ENCODE measurements at places on chromosomes 3 and 15. TPM values are rescaled to one million over a fixed set of nuclear protein-coding genes. Genes with fewer than 3 reads are reported as not detected.
A peak's percentile ranks its signal among the peaks of the same experiment; 100 is the strongest.

DNA sequence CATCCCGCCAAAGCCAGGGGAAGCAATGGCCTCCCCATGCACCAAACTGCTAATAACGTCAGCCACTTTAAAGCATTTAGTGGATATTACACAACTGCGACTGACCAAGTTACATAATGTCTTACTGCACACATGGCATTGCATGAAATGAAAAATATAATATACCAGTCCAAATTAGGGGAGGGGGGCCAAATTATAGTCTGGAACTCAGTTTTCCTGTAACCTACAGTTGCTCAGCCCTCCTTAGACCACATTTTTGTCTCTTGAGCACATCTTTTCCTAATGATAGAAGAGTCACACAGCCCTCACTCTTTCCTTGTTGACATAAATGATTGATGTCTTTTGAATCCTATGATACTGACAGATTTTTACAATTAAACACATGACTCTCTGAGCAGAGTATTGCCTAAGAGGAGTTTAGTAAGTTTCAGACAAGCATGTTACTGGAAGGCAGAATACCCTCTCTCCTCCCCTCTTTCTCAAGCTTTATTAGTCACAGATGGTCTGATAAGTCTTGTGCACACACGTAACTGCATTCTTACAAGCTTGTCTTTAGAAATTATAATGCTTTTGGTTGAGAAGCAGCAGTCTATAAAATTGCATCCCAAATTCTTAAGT is 1.1 kb upstream of the PLD1 start:
- peak overlapping the region; percentile 46 for H3K4me3 ChIP-seq
- no peaks in the 10 kb centered on the region for H3K36me3 ChIP-seq
- H3K4me1 ChIP-seq = peaks cover 43% of the 10 kb centered on the region
- DNase-seq = no peak

GRCh38 chr3:187120326-187120725 is 19.0 kb downstream of the RPL39L start:
- H3K4me1 ChIP-seq = peaks cover 13% of the 10 kb centered on the region
- H3K27me3 ChIP-seq = no peaks in the 10 kb centered on the region
- DNase-seq = no peak
- H3K4me3 ChIP-seq = no peak overlapping the region

GRCh38 chr15:92158426-92158825 is 235.3 kb upstream of the ST8SIA2 start:
- H3K4me3 ChIP-seq = no peak overlapping the region
- DNase-seq = no peak
- H3K36me3 ChIP-seq = peaks cover 5% of the 10 kb centered on the region
- H3K27me3 ChIP-seq = no peaks in the 10 kb centered on the region
- H3K27ac ChIP-seq = no peak overlapping the region

Gene LRTM1
- not detected for total RNA-seq

DNA sequence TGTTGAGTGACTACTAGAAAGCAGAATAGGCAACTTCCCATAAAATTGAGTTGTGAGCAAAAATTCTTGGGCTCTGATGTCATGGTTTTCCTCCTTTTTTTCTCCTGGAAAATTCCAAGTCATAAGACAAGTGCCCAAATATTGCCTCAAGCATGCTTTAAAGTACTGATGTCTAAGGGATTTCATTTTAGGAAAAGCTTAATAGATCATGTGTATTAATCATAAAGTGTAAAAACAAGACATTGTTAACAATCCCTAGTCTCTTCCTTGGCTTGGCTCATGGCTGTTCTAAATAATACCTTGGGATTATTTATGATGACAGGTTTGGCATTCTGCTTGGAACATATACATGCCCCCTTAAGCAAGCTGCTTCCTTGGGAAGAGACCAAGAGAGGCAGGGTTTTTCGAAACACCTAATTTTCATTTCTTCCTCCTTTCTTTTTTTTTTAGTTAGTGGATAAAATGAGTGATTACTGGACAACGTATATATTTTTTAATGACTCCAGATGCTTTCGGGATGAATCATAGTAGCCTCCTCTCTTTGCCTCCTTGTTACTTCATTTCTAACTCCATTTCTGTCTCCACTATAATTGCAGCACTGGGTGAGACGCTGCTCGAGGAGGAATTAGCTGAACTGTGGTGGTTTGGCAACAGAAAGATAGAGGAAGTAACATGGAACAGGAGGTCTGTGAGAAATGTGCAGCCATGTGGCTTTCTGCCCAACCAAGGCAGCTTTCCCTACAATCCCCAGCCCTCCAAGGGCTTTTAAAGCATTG is 104.9 kb downstream of the TPRG1 start:
- no peak overlapping the region for H3K4me3 ChIP-seq
- peak overlapping the region; percentile 44 for H3K27ac ChIP-seq
- peaks cover 18% of the 10 kb centered on the region for H3K36me3 ChIP-seq
- no peaks in the 10 kb centered on the region for H3K27me3 ChIP-seq
- no peak for DNase-seq

Gene ACTR8
- 59.0 TPM for total RNA-seq

- no peak overlapping the region for H3K4me3 ChIP-seq
- no peaks in the 10 kb centered on the region for H3K36me3 ChIP-seq
- no peak overlapping the region for H3K27ac ChIP-seq
- no peak for DNase-seq
These were observed 317.1 kb upstream of the COL8A1 start for GRCh38 chr3:99321261-99321660.

DNA sequence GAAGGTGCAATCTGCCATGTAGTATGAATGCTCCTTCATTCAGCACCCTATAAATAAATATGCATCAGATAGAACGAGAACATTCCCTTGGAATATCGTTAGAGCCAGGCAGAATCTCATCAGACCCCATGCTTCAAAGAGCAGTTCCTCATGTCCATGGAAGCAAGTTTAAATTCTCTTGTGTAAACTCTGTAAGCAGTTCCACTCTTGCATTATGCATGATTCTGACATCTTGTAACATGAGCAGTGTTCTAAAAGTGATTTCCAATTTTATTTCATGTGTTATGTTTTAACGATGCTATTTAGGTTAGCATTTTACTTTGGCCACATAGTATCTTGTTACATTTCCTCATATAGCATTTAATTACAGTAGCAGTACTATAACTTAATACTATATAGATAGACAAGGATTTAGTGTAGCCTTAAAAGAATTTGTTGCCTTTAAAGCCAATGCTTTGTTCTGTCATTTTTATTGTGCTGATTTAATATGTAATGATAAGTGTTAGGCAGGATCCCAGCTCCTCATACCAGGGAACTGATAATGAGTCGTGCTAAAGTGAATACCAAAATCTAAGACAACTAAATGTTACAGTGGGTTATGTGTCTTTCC is 161.2 kb upstream of the NECTIN3 start:
- DNase-seq = no peak
- H3K4me3 ChIP-seq = no peak overlapping the region
- no peak overlapping the region for H3K27ac ChIP-seq
- no peaks in the 10 kb centered on the region for H3K4me1 ChIP-seq
- no peaks in the 10 kb centered on the region for H3K36me3 ChIP-seq
- H3K27me3 ChIP-seq = no peaks in the 10 kb centered on the region

Gene ISLR2
- total RNA-seq = not detected

- H3K27me3 ChIP-seq = no peaks in the 10 kb centered on the region
- DNase-seq = no peak
- H3K27ac ChIP-seq = peak within 1 kb of the TSS; percentile 76
- H3K36me3 ChIP-seq = peaks cover 22% of the 10 kb centered on the region
These were observed at the start of gene TLR9 for GRCh38 chr3:52225452-52226228. Gene TLR9 (minus strand): TSS chr3:52225645. CDS start chr3:52225529, 116 bp downstream.

GRCh38 chr3:165206454-165207266 is 10.5 kb upstream of the SLITRK3 start:
- peaks cover 2% of the 10 kb centered on the region for H3K27me3 ChIP-seq
- peak overlapping the region; percentile 53 for H3K4me3 ChIP-seq
- no peak for DNase-seq
- H3K36me3 ChIP-seq = no peaks in the 10 kb centered on the region
- no peak overlapping the region for H3K27ac ChIP-seq

GRCh38 chr3:41881233-41881821 is 80.6 kb downstream of the ULK4 start:
- no peaks in the 10 kb centered on the region for H3K36me3 ChIP-seq
- H3K27me3 ChIP-seq = no peaks in the 10 kb centered on the region
- no peak overlapping the region for H3K27ac ChIP-seq

Gene ST3GAL6
- total RNA-seq = 0.44 TPM

DNA sequence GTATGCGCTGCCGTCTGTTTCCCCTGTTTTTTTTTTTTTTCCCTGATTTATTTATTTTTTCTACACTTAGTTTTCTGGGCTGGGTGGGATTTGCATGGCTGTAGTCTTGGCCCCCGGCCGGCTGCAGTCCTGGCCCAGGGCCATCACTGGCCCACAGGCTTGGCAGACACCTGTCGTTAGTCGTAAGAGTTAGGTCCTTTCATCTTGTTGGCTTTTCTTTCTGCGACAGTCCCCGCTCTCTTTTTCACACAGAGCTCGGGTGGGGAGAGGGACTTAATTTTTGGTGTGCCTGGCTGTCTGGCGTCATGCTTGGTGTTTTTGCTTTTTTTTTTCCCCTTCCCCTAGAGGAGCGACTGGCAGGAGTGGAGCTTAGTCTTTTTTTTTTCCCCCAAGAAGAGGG is 183.4 kb downstream of the KLF13 start:
- peaks cover 22% of the 10 kb centered on the region for H3K4me1 ChIP-seq
- H3K27me3 ChIP-seq = peaks cover 7% of the 10 kb centered on the region
- H3K27ac ChIP-seq = no peak overlapping the region
- no peaks in the 10 kb centered on the region for H3K36me3 ChIP-seq
- no peak for DNase-seq

DNA sequence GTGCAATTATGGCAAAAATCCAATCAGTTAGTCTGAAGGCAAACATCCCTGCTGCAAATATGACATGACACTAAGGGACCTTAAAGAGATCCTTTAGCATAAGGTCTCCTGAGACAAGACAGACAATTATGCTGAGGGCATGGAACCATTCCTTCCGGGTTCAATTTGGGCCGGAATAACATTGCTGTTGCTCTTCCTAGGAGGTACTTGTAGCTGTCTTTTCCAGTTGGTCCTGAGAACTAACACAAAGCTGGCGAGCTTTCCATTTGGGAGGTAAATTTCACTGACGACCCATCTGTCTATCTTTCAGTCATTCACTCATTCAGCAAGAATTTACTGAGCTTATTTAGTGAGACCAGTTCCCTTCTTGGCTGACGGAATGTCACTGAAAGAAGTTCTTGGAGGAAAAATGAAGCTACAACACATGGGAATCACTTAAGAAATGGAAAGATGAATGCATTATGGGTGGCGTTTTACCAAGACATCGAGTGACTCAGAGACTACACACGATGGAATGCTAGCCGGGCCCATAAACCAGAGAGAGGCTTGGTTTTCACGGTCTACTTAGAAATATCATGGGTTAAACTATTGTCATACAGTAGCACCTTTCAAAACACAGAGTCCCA is 215.5 kb downstream of the PDZRN3 start:
- no peaks in the 10 kb centered on the region for H3K27me3 ChIP-seq
- no peak overlapping the region for H3K27ac ChIP-seq
- H3K4me1 ChIP-seq = no peaks in the 10 kb centered on the region
- DNase-seq = no peak
- no peaks in the 10 kb centered on the region for H3K36me3 ChIP-seq

- DNase-seq = no peak
- H3K4me3 ChIP-seq = peak overlapping the region; percentile 22
- H3K4me1 ChIP-seq = peaks cover 63% of the 10 kb centered on the region
- no peaks in the 10 kb centered on the region for H3K36me3 ChIP-seq
- H3K27me3 ChIP-seq = no peaks in the 10 kb centered on the region
These were observed 198.5 kb downstream of the FOXP1 start for GRCh38 chr3:71384837-71385716.

GRCh38 chr15:39336926-39337325 is 244.0 kb upstream of the THBS1 start:
- H3K36me3 ChIP-seq = no peaks in the 10 kb centered on the region
- no peaks in the 10 kb centered on the region for H3K4me1 ChIP-seq
- peaks cover 5% of the 10 kb centered on the region for H3K27me3 ChIP-seq
- no peak overlapping the region for H3K27ac ChIP-seq
- no peak overlapping the region for H3K4me3 ChIP-seq

Gene TRAT1
- 17.7 TPM for total RNA-seq

- no peaks in the 10 kb centered on the region for H3K27me3 ChIP-seq
- no peak overlapping the region for H3K27ac ChIP-seq
- peaks cover 23% of the 10 kb centered on the region for H3K4me1 ChIP-seq
- peaks cover 5% of the 10 kb centered on the region for H3K36me3 ChIP-seq
- H3K4me3 ChIP-seq = no peak overlapping the region
- DNase-seq = no peak
These were observed 3.8 kb upstream of the ZNF620 start for GRCh38 chr3:40502034-40502433.

- H3K27ac ChIP-seq = no peak overlapping the region
- H3K27me3 ChIP-seq = peaks cover 39% of the 10 kb centered on the region
- no peak for DNase-seq
- no peaks in the 10 kb centered on the region for H3K36me3 ChIP-seq
- peaks cover 15% of the 10 kb centered on the region for H3K4me1 ChIP-seq
These were observed 266.4 kb upstream of the HES1 start for GRCh38 chr3:193869221-193870201.

Gene CCR8
- 12.2 TPM for total RNA-seq

- peak; percentile 27 for DNase-seq
- peaks cover 8% of the 10 kb centered on the region for H3K4me1 ChIP-seq
- no peak overlapping the region for H3K4me3 ChIP-seq
- peaks cover 48% of the 10 kb centered on the region for H3K27me3 ChIP-seq
- no peak overlapping the region for H3K27ac ChIP-seq
These were observed 90.3 kb downstream of the FMN1 start for GRCh38 chr15:33104212-33104611.

DNA sequence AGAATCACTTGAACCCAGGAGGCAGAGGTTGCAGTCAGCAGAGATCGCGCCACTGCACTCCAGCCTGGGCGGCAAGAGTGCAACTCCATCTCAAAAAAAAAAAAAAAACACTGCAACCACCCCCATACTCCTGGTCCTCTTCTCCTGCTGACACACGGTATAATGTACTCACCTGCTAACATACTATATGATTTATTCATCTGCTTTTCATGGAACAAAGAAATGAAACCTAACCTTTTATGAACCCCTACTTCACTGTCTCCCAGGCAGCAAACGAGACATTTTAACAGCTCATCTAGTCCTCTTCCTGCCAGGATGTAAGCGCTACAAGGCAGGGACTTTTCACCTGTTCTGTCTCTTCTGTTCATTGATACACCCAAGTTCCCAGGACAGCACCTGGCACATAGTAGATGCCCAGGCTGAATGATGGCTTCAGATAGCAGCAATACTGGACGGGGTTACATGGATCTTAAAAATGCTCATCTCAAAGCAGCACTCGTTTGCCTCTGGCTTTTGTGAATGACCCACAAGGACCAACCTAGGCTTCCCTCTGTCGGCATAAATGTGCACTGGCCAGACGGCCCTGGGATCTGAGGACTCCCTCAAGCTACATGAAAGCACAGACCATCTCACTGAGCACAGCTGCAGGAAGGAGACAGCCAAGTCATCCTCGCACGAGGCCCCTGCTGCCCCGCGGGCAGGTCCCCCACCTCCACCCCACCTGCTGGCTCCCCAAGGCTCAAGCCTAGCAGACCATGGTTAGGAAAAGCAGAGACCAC is 20.3 kb downstream of the XXYLT1 start:
- H3K27me3 ChIP-seq = no peaks in the 10 kb centered on the region
- H3K4me3 ChIP-seq = no peak overlapping the region
- no peak overlapping the region for H3K27ac ChIP-seq
- H3K4me1 ChIP-seq = peaks cover 14% of the 10 kb centered on the region
- H3K36me3 ChIP-seq = peaks cover 7% of the 10 kb centered on the region
- DNase-seq = no peak

GRCh38 chr3:12954891-12955650 is 113.7 kb upstream of the RPL32 start:
- no peaks in the 10 kb centered on the region for H3K27me3 ChIP-seq
- H3K36me3 ChIP-seq = peaks cover 4% of the 10 kb centered on the region
- no peak for DNase-seq

Data from activated T-helper 2 cell treated with anti-CD3 and anti-CD28 coated beads, Interferon-gamma antibody, Interleukin-2, Interleukin-4, amounts not matched to agents 10 μg/mL and 5 μg/mL and 100 μg/mL, durations not matched to agents 14 hours and 24 hours and 36 hours (primary cell).